ENCODE measurements at places on chromosomes 16 and 17.

- DNase-seq, result no peak
These were observed 32.5 kb downstream of the UBE2O start for GRCh38 chr17:76420356-76421043.

DNA sequence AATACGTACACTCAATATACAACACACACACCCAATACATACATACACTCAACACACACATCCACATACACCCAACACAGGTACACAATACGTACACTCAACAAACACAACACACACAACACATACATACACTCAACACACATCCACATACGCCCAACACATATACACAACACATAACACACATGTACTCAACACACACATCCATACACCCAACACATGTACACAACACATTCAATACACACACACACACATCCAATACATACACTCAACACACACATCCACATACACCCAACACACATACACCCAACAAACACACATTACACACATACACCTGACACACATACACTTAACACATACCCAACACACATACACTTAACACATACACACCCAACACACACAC, 95.9 kb downstream of the CCDC182 start:
- DNase-seq, result no peak

GRCh38 chr16:7651803-7652570, 319.3 kb downstream of the RBFOX1 start:
- DNase-seq, result no peak

GRCh38 chr16:58331024-58331707, 36.3 kb upstream of the PRSS54 start:
- no peak for DNase-seq

DNA sequence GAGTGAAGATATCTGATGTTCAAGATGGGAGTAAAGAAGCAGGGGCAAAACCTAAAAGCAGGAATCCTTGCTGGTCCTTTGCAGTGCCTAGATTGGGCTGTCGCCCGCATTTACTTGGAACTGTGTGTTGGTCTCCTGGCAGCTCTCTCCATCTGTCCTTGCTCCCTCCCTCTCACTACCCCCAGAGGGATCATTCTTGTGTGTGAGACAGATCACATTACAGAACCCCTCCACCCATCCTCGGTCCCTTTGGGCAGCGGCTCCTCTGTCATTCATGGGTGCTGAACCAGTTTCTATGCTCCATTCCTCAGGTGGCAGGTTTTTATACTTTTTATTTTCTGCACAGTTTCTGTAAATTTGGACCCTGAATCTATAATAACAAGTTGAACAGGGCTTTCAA, 99.4 kb upstream of the MYOCD start:
- no peak for DNase-seq

GRCh38 chr16:85010446-85010930, 847 bp downstream of the ZDHHC7 start:
- no peak for DNase-seq

GRCh38 chr16:76125871-76126270, 151.3 kb upstream of the CNTNAP4 start:
- DNase-seq, result no peak

GRCh38 chr17:29591146-29591736, 1.7 kb upstream of the ANKRD13B start:
- DNase-seq, result no peak

DNA sequence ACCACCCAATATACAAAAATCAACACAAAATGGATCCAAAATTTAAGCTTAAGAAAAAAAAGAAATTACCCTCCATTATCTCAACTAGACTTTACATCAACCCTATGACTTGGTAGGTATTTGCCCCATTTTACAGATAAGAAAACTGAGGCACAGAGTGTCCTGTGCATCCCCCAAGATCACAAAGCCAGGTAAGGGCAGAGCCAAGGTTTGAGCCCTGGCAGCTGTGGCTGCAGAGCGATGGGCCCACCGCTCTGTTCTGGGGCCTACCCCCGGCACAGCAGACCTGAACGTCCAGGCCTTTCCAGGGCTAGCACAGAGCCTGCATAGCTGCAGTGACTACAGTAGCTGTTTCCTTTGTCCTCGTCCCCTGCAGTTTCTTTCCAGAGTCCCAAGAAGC, 417.6 kb downstream of the SOX9 start:
- no peak for DNase-seq

- DNase-seq, result no peak
These were observed 29.3 kb downstream of the DYNLRB2 start for GRCh38 chr16:80570106-80570478.

All from activated CD8-positive, alpha-beta memory T cell treated with anti-CD3 and anti-CD28 coated beads for 1 hour (primary cell).